ENCODE measurements at places on chromosomes 4 and X.

DNA sequence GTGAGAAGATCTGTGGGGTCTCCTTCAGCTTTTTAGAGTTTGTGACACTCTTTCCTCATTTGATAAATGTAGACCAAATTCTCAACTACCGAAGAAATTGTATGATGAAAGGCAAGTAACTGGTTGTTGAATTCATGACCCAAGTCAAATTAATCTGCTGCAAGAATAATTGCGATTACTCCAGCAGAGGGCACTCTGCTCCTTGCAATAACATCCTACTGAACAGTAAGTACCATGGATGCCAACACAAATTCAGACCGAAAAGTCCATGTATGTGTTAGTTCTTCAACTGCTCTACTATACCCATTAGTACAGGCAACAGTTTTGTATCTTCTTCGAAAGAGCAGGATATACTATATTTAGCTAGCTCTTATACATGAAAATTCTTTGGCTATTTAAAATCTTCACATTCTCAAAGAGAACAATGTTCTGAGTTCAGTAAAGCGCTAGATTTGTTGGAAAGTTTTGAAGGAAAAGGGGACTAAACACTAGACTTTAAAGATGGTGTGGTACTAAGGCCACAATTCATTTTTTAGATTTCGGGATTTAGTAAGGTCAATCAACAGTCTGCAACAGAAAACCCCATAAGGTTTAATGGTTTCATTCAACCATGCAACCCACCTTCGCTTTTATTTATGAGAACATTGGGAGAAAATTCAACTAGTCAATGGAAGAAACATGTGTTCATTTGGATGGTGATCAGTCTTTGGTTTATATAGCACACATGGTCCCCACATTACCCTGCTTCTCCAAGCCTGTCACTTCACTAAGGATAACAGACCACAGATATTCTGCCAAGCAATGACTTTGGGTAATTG, 105.4 kb upstream of the TBC1D9 start:
- DNase-seq: peak; percentile 4

- no peak for DNase-seq
These were observed 78.6 kb upstream of the AMELX start for GRCh38 chrX:11214346-11215190.

DNA sequence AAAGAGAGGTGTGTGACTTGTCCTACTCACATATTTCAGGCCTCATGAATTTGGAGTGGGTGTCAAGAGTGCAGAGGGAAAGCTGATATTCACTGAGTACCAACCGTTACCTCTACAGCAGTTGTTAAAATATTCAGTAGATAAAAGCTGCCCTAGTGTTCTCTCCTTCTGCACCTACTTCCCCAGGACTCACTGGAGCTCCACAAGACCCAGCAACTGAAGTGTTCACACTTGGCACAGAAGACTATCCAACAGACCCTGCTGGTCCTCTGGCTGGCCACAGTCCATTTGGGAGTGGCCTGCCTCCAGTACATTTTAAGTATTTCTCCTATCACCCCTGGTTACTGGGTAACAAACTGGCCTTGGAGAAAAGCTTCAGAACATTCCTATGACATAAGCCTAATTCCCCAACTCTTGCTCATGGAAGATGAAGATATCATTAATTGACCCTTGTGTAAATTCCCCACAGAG, 70.8 kb downstream of the PPARGC1A start:
- no peak for DNase-seq

- no peak for DNase-seq
These were observed 189.9 kb downstream of the STPG2 start for GRCh38 chr4:97953171-97953941.

- DNase-seq: no peak
These were observed 258.6 kb downstream of the ADAM29 start for GRCh38 chr4:175176710-175177109.

GRCh38 chr4:659851-660250, 14.2 kb downstream of the ATP5ME start:
- no peak for DNase-seq

GRCh38 chr4:142036795-142037583, 400.6 kb downstream of the IL15 start:
- DNase-seq: no peak
